ENCODE measurements at places on chromosomes 2 and 18. TPM values are rescaled to one million over a fixed set of nuclear protein-coding genes. Genes with fewer than 3 reads are reported as not detected.

- H3K27ac ChIP-seq: no peak overlapping the region
- no peaks in the 10 kb centered on the region for H3K36me3 ChIP-seq
- H3K27me3 ChIP-seq: no peaks in the 10 kb centered on the region
- DNase-seq: no peak
- H3K4me1 ChIP-seq: no peaks in the 10 kb centered on the region
Observed at GRCh38 chr2:120195553-120195952, 27.6 kb downstream of the TMEM185B start.

ANKRD30B gene
- total RNA-seq: not detected

RGPD3 gene
- 0.46 TPM for total RNA-seq

SLC4A5 gene
- total RNA-seq: 0.50 TPM

TLX2 gene
- 0.99 TPM for total RNA-seq

DNA sequence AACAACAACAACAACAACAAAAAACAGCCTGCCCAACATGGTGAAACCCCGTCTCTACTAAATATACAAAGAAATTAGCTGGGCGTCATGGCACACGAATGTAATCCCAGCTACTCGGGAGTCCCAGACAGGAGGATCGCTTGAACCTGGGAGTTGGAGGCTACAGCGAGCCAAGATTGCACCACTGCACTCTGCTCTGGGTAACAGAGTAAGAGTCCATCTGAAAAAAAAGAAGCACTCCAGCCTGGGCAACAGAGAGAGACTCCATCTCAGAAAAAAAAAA lies 344.1 kb upstream of the PLGLB2 start:
- H3K4me3 ChIP-seq: no peak overlapping the region
- no peaks in the 10 kb centered on the region for H3K27me3 ChIP-seq
- DNase-seq: peak; percentile 84
- no peak overlapping the region for H3K27ac ChIP-seq
- H3K4me1 ChIP-seq: no peaks in the 10 kb centered on the region

DNA sequence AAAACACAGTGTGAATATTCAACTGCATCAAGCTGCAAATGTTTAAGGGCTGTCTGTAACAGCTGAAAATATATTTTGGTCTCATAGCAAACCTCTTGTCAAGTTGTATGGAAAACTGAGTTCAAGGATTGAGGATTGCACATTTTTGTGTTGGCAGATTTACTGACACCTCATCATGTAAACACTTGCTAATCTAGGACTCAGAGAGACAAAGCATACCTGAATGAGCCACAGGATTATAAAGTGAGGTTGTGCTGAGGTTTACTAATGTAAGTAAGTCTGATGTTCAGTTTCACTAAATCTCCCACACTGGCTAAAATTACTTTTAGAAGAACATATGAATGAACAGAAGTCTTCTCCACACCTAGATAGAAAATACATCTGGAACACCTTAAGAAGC lies 1993.1 kb upstream of the CELF4 start:
- DNase-seq: no peak
- no peaks in the 10 kb centered on the region for H3K36me3 ChIP-seq
- no peaks in the 10 kb centered on the region for H3K4me1 ChIP-seq
- no peak overlapping the region for H3K27ac ChIP-seq

- H3K27me3 ChIP-seq: no peaks in the 10 kb centered on the region
- H3K27ac ChIP-seq: no peak overlapping the region
- H3K4me1 ChIP-seq: no peaks in the 10 kb centered on the region
Observed at GRCh38 chr2:171952276-171952675, 30.0 kb downstream of the HAT1 start.

DNA sequence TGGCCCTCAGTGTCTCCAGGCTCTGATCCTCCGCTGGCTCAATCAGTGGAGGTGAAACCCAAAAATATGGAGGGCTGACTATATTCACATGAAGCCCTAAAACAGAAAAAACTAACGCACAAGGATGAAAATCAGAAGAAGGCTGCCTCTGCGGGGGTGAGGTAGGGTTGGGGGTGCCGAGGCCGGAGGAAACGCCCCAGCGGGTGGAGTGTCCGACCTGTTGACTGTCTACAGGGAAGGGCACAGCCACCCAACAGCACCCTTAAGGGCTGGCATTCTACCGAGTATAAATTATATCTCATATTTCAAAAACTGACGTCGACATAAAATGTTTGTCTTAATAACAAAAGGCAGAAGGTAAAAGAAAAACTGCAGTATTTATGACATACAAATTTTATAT lies 223.5 kb downstream of the HDAC4 start:
- no peaks in the 10 kb centered on the region for H3K27me3 ChIP-seq
- DNase-seq: no peak
- no peak overlapping the region for H3K4me3 ChIP-seq
- H3K27ac ChIP-seq: no peak overlapping the region

DNA sequence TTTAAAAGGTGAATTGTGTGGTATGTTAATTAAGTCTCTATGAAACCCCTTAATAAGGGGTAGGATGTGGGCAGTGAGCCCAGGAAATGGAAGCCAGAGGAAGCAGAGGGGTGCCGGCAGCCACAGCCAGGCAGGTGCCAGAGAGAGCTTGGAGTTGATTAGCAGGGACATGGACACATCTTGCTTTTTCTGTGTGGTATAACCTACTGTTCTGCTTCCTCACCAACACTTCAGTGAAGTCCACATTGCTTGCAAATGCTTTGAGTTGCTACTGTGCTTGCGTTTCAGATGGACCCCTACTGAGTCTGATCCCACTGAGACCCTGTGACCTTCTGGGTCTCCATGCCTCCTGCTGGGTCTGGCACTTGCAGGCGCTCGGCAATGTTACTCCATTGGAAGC lies 30.3 kb upstream of the ARHGEF4 start:
- no peaks in the 10 kb centered on the region for H3K27me3 ChIP-seq
- no peaks in the 10 kb centered on the region for H3K4me1 ChIP-seq
- H3K4me3 ChIP-seq: no peak overlapping the region
- H3K36me3 ChIP-seq: no peaks in the 10 kb centered on the region

DNA sequence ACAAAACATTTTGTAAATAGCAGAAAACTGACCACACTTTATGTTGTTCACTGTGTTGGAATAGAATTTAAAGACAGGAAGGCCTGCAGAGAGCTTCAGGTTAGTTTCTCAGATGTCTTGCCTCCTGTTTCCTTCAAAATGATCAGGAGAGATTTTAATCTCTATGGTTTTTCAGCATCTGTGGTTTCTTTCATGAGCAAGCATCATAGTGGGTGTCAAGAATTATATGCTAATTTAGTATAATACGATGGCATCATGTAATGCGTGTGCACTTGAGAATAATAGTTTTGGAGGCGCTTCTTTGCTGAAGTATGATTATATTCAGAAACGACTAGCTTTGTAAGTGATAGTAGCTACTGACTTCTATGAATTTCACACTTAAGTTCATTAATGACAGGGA lies 149.9 kb downstream of the PLCL1 start:
- H3K27ac ChIP-seq: peak overlapping the region; percentile 2
- no peak for DNase-seq
- H3K4me1 ChIP-seq: peaks cover 21% of the 10 kb centered on the region
- H3K4me3 ChIP-seq: no peak overlapping the region
- no peaks in the 10 kb centered on the region for H3K36me3 ChIP-seq

STON1 gene
- 170 TPM for total RNA-seq

SPP2 gene
- not detected for total RNA-seq

INHBB gene
- total RNA-seq: 1.2 TPM

GRCh38 chr2:4357121-4357520 lies 653.7 kb downstream of the DCDC2C start:
- no peak overlapping the region for H3K4me3 ChIP-seq
- no peaks in the 10 kb centered on the region for H3K27me3 ChIP-seq
- H3K27ac ChIP-seq: no peak overlapping the region
- no peaks in the 10 kb centered on the region for H3K4me1 ChIP-seq

DNA sequence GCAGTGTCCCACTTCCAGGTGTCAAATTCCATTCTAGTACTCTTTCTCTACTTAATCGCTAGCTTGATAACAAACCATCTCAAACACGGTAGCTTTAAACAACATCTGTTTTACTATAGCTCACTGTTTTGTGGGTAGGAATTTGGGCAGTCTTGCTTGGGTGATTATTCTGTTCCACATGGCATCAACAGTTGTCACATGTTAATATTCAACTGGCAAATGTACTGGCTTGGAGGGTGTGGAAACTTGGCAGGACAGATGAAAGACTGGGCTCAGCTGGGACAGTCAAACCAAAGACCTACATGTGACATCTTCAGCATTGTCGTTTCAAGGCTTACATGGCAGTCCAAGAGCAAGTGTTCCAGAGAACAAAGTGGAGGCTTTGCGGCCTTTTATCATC lies 241.8 kb downstream of the PTH2R start:
- H3K27me3 ChIP-seq: no peaks in the 10 kb centered on the region
- no peak overlapping the region for H3K4me3 ChIP-seq
- H3K27ac ChIP-seq: no peak overlapping the region
- no peak for DNase-seq
- H3K36me3 ChIP-seq: no peaks in the 10 kb centered on the region

DES gene
- 23,770 TPM for total RNA-seq

TBR1 gene
- not detected for total RNA-seq

DNA sequence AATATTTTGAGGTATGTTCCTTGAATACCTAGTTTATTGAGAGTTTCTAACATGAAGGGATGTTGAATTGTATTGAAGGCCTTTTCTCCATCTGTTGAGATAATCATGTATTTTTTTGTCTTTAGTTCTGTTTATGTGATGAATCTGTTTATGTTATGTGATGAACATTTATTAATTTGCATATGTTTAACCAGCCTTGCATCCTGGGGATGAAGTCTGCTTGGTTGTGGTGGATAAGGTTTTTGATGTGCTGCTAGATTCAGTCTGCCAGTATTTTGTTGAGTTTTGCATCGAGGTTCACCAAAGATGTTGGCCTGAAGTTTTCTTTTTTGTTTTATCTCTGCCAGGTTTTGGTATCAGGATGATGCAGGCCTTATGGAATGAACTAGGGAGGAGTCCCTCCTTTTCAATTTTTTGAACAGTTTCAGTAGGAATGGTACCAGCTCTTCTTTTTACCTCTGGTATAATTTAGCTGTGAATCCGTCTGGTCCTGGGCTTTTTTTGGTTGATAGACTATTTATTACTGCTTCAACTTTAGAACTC lies 71.9 kb downstream of the EPC2 start:
- no peak overlapping the region for H3K4me3 ChIP-seq
- H3K36me3 ChIP-seq: no peaks in the 10 kb centered on the region
- no peaks in the 10 kb centered on the region for H3K27me3 ChIP-seq
- no peak overlapping the region for H3K27ac ChIP-seq
- peaks cover 26% of the 10 kb centered on the region for H3K4me1 ChIP-seq

DNA sequence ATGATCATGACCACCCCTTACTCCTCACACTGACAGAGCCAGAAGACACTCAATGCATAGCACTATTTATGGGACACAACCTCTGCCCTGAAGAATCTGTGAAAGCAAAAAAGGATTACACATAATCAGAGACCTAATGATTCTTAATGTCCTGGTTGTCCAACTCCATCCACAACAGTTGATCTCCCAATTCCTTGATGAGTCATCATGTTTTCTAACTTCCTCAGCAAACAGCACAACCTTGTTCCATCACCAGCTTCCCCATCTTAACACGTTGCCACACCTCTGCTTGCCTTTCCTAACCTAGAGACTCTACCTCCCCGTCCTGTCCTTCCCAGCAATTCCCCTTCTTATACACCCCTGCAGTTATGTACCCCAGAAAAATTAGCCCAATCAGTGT lies 13.2 kb upstream of the MARCHF4 start:
- H3K36me3 ChIP-seq: no peaks in the 10 kb centered on the region
- H3K27ac ChIP-seq: no peak overlapping the region
- DNase-seq: no peak
- no peaks in the 10 kb centered on the region for H3K27me3 ChIP-seq
- no peaks in the 10 kb centered on the region for H3K4me1 ChIP-seq

DNA sequence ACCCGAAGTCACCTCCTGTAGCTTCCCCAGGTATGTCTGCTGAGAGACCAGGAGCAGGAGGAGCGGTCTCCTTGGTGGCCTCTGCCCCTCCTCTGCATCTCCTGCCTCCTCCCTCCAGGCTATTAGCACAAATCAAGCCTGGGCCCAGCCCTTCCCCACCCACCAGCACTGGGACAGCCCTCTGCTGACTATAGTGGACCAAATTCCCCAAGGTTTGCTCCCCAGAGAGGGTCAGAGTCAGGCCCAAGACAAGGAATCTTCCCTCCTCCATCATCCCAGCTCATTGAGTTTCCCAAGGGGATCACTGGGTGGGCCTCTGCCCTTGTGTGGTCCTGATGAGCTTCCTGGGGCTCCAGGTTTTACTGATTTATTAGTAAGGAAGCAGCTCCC lies 62.1 kb downstream of the EMILIN2 start:
- no peak for DNase-seq
- peaks cover 28% of the 10 kb centered on the region for H3K36me3 ChIP-seq
- peaks cover 57% of the 10 kb centered on the region for H3K27me3 ChIP-seq

DNA sequence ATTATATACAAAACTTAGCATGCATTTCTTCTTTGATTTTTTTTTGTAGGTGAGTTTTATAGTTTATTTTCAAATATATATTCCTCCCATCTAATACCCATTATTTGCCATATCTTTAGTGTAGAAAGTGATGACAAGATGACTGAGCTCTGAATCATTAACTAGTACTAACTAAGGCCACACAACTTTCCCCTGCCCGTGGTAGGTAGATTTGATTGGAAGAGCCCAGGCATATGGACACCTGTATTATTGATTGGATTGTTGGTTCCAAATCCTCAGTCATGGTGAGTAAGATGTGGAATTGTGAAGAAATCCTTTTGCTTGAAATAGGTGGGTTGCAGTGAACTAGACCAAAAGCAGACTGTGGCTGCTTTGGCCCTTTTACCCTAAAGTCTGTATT lies 54.8 kb downstream of the ABI2 start:
- H3K27ac ChIP-seq: no peak overlapping the region
- no peaks in the 10 kb centered on the region for H3K36me3 ChIP-seq
- no peaks in the 10 kb centered on the region for H3K4me1 ChIP-seq
- no peak for DNase-seq

DNA sequence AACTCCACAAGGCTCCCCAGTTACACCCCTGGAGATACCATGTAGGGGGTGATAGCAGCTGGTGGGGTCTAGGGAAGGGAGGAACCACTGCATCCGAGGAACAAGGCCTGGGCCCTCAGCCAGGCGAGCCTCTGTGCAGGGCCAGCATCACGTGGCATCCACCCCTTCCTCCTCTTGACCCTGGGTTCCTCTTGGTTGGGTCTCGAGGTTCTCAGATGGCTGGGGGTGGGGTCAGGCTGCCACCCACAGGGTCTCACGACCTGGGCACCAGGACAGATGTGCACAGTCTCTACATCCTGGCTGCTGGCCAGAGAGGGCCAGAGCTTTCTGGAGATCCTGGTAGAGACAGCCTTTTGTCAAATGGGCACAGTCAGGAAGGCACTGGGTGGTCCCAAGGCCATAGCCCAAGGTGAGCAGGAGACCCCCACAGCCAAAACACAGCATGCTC lies 10.4 kb downstream of the HS6ST1 start:
- no peak for DNase-seq
- no peaks in the 10 kb centered on the region for H3K36me3 ChIP-seq
- H3K4me3 ChIP-seq: no peak overlapping the region
- no peaks in the 10 kb centered on the region for H3K27me3 ChIP-seq
- H3K4me1 ChIP-seq: peaks cover 68% of the 10 kb centered on the region

SERPINB3 gene
- total RNA-seq: not detected

- peaks cover 37% of the 10 kb centered on the region for H3K4me1 ChIP-seq
- no peak overlapping the region for H3K4me3 ChIP-seq
- DNase-seq: no peak
- no peak overlapping the region for H3K27ac ChIP-seq
- H3K36me3 ChIP-seq: peaks cover 13% of the 10 kb centered on the region
Observed at GRCh38 chr2:9968553-9969497, 17.3 kb downstream of the GRHL1 start.

GRCh38 chr18:60982329-60982695 lies 350.9 kb upstream of the CDH20 start:
- no peaks in the 10 kb centered on the region for H3K27me3 ChIP-seq
- H3K36me3 ChIP-seq: no peaks in the 10 kb centered on the region
- no peak overlapping the region for H3K27ac ChIP-seq
- H3K4me3 ChIP-seq: no peak overlapping the region

VAMP5 gene
- total RNA-seq: 39.3 TPM

- H3K36me3 ChIP-seq: no peaks in the 10 kb centered on the region
- no peak for DNase-seq
- H3K4me3 ChIP-seq: no peak overlapping the region
- H3K27me3 ChIP-seq: no peaks in the 10 kb centered on the region
Observed at GRCh38 chr2:186036862-186037449, 298.4 kb downstream of the FSIP2 start.
